CD4-positive, alpha-beta T cell treated with Interferon gamma for 1 hour (primary cell): ENCODE measurements at places on chromosomes 1 and 21.

DNA sequence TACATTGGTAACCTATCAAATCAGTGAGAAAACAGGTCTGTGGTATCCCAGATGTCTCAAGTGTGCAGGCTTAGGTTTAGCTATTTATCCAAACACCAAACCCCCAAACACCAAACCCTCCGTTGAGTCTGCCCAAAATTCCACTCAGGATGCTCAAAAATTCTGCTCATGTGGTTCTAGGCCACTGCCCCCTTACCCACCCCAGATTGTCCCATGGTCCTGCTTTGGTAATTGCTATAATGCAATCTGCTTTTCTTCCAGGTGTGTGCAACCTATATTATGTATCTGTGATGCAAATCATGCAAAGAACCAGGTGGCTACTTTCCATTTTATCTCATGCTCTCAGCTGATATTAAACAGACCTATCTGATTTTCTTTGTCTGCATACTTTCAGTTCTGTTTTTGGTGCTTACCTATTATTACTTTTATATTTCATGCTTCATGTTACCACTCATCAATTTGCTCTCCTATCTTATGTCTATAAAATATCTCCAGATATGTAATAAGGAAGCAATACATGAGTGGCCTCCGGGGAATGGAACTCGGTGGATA is 123.7 kb downstream of the TOMM20 start:
- DNase-seq, result no peak

- DNase-seq, result no peak
These were observed 45.7 kb downstream of the CRB1 start for GRCh38 chr1:197313713-197314112.

DNA sequence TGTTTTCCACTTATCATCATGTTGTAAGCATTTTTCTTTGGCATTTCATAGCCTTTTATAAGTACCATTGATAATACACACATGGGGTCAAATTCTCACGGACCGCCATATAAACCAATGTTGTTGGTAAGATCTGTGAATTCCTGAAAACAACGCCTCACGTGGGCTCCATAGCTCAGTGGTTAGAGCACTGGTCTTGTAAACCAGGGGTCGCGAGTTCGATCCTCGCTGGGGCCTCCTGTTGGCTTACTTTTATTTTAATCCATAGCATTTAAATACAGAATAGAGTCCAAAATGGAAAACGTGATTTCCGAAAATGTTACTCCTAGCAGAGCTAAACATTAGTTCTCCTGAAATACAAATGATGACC is 83.1 kb downstream of the HHIPL2 start:
- DNase-seq, result peak; percentile 74

GRCh38 chr1:195748969-195749368 is 859.3 kb downstream of the KCNT2 start:
- DNase-seq, result no peak

- no peak for DNase-seq
These were observed 13.2 kb downstream of the RHOU start for GRCh38 chr1:228748431-228748830.

DNA sequence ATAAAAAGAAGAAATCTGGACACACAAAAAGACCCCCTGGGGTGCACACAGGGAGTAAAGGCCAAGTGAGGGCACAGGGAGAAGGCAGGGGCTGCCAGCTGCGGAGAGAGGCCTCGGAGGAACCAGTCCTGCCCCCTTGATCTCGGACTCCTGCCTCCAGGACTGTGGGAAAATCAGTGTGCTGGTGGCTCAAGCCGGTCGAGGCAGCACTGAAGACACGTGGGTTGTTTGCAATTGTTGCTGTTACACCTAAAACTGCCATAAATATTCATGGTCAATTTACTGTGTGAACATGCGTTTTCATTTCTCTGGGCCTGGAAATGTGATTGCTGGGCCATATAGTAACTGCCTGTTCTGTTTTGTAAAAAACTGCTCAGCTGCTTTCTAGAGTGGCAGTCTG is 18.5 kb downstream of the IBA57 start:
- DNase-seq, result no peak
